ENCODE measurements at places on chromosomes 2 and 18.

DNA sequence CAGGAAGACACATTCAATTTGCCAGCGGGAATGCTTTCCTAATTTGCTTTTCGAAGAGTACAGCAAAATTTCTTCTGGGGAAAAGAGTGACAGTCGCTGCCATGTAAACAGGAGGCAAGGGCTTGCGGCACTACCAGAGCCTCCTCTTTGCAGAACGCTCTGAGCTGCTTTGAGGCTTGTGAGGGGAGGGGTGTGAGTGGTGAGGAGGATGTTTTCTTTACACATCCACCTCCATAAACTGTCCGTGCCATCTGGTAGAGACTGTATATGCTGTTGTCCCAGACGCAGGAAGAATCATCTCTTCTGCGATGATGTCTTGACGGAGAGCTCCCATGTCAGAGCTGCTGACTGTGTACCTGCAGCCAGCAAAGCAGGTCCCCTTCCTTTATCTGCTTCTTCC, 138.0 kb downstream of the SOCS6 start:
- DNase-seq, result no peak

GRCh38 chr18:33372442-33372841, 68.1 kb downstream of the CCDC178 start:
- DNase-seq, result no peak

DNA sequence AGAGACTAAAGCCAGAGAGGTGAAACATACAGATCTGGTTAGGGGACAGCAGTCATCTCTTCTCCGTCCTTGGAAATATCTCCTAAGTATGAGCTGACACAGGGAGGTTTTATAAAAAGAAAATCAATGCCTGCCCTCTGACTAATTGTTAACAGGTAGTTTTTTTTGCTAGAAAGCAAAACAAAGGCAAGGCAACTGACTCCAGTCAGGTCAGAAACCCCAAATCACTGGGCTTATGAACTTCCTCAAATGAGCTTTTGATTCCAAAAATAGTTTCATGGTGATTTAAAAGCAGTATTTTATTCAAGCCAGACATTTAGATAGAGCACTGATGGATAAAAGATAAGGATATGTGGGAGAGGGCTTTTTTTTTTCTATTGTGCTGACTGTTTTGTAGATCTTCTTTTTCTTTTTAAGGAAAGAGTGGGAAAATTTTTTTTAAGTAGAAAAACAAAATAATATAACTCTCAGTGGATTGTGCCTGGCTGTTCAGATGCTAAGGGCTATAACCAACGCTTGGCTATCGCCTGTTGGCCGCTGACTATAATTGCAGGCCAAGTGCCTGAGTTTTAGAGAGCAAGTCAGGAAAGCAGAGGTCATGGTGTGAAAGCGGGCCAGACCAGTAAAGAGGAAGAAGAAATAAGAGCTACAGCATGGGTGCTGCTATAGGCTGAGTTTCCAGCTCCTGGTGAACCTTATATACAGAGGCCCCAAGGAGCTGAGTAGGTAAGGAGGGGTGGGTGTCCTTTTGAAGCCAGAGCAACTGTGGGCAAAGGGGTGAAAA, 44.9 kb downstream of the MRPL35 start:
- no peak for DNase-seq

DNA sequence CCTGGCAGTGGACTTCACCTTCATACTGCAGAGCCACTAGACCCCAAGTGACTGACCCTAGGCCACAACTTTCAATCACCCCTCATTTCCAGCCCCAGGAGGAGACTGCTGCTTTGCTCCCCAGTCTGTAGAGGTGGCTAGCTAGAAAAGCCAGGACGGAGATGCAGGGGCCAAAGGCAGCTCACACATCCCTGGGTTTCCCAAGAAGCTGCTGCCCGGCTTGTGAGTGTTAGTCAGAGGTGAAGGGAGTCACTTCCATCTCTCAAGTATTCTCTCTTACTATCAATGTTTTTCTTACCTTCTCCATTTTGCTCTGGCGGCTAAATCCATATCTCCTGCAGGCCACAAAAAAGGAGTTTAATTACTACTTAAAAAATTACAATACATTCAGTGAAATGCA, 36.2 kb downstream of the CCDC93 start:
- no peak for DNase-seq

DNA sequence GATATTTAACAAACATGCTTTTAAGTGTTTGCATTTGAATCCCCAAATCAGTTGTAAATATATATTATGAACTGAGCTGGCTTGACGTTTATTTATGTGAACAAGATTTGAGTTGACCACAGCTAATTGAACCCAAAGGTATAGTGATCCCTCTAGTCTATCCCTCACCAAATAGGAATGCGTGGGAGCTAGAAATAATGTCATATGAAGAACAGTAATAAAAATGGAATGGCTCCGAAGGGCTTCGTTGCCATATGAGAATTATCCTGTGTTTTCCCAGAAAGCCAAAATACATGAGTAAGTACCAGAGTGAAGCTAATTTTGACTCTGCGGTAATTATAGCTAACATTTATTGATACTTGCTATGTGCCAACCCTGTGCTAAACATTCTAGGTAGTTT, 142.7 kb downstream of the ADCYAP1 start:
- DNase-seq, result no peak

DNA sequence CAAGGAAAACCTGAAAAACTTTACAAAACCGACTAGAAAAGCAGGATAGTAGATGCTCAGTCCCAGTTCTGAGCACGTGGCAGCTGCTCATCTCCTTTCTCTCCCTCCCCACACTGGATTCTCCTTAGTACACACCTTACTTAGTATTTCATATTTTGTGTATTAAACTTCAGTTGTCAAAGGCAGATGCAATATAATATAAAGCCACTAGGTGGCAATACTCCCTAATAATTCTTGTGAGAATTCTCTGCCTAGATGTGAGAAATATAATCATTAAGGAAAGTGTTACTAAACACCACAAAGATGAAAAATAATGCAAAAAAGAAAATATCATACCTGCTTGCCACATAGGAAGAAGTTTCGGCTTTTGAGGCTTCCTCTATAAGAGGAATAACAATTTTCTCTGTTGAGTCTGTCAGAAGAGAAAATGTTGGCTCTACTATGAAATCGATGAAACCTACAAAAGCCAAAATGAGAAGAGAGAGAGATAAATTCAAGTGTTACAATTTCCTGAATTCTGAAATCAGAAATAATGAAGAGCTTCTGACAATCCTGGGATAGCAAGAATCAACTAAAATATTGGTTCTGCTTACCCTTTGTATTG, 200.6 kb downstream of the PPP1R1C start:
- no peak for DNase-seq

DNA sequence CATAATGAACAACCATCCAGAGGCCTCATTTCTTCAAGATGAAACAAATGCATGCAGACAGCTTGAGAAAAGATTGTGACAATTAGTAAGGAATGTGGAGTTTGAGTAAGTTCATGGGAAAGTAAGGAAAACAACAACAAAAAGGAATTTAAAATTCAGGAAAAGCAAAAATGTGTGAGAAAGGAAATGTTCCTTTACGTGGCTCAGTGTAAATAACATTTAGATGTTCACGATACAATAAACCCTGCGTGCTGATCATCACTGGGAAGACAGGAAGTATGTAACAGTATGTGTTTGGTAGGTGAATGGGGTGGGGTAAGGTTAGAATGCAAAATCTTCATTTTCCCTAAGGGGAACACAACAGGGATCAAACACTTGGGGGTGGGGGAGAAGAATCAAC, 72.7 kb downstream of the TRIP12 start:
- DNase-seq, result no peak

- no peak for DNase-seq
Measured at GRCh38 chr2:155100261-155100660, 401.8 kb downstream of the KCNJ3 start.

DNA sequence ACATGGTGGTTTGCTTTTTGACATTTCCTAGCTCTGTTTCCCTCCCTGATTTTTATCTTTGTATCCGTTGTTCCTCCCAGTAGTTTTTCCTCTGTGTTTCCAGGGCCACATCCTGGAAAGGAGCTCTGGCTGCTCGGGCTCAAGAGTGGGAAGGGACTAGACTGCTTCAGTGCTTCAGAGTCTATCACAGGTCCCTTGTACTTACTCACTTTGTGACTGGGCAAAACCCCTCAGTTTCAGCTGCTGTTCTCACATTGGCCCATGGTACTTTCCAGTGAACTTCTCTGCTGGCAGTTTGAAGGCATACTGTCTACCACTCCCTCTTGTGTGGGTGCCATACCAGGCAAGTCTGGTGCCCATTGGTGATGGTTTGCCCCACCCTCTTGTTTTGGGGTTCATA, 7.5 kb upstream of the STAMBP start:
- DNase-seq, result no peak

DNA sequence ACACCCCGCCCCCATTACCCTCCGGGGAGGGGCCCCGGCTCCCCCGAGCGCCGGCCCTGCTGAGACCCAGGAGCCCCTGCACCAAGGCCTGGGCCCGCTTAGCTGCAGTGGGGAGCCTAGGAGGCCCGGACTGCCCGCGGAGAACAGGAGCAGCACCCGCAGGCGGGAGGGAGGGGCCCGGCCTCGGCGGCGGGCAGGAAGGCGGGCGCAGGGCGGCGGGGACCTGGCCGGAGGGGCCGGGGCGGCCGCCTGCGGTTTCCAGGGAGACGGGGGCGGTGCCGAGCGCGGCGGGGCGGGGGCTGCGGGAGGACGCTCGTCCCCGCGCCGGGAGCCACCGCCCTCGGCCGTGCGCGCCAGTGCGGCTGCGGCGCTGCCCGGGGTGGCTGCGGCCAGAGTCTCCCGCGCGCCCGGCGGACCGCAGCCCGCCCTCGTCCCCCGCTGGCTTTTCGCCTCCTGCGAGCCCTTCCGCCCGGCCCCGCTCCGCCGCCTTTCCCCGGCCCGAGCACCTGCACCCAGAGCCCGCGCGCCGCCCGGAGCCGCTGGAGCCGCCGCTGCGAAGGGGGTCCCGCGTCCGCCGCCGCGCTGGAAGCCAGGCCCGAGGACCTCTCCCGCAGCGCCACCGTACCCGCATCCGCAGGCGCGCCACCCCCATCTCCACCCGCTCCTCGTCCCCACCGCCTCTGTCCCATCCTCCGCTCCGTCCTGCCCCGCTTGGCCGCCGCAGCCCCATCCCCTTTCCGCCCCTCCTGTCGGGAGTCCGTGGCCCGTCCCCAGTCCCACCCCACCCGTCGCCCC, 17.2 kb downstream of the GPC1 start:
- DNase-seq, result no peak

GRCh38 chr2:55876429-55877086, 47.0 kb downstream of the EFEMP1 start:
- no peak for DNase-seq

GRCh38 chr2:11870584-11870983, 124.2 kb downstream of the LPIN1 start:
- DNase-seq, result no peak

GRCh38 chr2:39325966-39326365, 82.2 kb upstream of the CDKL4 start:
- DNase-seq, result no peak

DNA sequence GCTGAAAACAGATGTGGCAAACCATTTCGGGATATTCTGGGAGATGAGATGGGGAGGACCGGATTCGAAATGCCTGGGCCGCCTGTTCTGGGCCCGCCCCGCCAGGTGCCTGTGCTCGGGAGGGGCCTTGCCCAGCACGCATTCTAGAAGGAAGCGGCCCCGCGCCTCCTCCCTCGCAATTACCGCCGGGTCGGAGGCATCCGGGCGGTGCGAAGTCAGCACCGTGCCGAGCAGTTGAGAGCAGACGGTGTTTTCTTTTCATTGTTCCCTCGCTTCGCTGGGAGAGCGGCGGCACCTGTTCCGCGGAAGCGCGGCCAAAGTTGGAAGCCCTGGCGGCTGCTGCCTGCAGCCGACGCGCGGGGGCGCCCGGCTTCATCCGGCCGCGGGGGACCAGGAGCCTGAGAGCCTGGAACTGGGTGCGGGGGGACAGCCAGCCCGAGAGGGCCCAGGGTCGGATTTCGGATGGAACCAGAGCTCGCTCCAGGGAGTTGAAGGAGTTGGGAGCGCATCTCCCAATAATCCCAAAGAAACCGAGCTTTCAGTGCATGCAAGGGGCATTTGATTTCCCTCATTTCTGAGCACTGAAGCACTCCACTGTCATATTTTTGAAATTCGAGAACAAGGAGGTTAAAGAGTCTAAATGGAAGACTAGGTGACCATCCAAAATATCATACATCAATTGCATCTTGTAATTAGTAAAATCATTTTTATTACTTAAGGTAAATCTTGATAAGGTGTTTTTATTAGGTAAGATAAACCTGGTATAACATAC, 241.8 kb upstream of the RAB12 start:
- no peak for DNase-seq

GRCh38 chr2:64858541-64859311, 130.5 kb upstream of the SLC1A4 start:
- no peak for DNase-seq

GRCh38 chr2:170887496-170887895, 41.6 kb upstream of the GORASP2 start:
- no peak for DNase-seq

- no peak for DNase-seq
Measured at GRCh38 chr2:23235292-23235691, 149.7 kb upstream of the KLHL29 start.

GRCh38 chr2:226836548-226836885, 663 bp downstream of the RHBDD1 start:
- no peak for DNase-seq

DNA sequence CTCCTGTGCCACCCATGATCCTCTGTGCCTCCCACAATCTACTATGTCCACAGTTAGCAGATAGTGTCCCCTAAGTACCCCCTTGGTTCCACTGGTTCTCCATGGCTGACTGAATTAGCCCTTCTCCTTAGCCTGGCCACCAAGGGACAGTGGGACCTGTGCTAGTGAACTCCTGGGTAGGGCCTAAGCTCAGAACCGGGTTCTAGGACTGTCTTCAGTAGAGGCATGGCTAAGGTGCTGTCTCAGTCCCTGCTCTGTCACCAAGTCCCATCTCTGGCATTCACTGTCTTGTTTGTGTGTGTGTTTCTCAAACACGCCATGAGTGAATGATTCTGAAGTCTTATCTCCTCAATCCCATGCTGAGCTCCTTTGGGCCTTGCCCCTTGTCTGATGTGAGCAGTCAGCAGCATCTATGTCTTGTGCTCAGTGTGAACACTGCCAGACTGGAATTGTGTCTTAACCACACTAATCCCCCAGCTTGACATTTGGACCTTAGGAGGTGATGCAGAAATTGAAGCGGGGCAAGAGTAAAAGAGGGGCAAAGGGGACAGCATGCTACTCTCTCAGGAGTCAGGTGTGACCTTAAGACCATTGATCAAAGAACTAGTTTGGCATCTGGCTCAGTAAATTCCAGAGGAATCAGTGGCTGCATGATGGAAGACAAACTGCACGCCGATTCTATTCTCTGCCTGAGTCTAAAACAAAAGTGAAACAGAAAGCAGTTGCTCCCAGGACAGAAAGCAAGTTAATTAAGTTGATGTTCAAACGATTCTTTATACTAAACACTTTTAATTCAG, 190.5 kb downstream of the ALPK2 start:
- no peak for DNase-seq

GRCh38 chr2:223477318-223477717, 124.8 kb downstream of the SCG2 start:
- no peak for DNase-seq

Measured in osteocyte (in vitro differentiated cells).